ENCODE measurements at places on chromosomes 12 and 14.

DNA sequence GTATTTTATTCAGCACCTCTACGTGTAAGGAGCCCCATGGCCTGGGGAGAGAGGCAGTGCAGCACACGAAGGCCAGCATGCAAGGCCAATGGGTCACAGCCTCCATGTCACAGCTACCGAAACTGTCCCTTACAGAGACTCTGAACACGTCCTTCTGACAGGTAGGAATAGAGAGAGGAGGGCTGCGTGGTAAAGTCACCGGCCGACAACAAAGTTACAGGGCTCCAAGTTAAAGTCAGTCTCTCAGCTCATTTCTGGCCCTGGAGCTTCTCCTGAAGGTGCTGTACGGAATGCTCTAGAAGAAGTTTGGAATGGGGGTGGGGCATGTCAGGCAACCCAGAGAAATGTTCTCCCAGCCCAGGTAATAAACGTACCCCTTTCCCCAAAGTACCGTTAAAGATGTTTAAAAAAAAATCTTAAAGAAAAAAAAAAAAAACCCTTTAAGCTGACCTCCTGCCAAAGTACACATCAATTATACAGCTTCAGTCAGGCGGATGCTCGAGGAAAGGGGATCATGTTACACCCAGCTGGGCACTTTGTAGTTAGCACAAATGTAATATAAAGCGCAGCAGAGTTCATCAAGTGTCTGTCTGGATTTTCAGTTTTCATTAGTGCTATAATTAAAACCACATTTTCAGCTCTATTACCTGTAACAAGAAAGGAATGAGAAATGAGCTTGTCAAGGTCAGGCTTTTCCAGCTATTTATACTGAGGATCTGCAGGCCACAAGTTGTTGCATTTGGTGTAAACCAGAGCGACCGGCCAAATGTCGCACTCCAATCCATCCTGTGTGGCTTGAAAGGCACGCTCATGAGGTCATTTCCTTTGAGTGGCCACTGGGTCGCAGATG is 53.3 kb upstream of the CDKN3 start:
- DNase-seq = no peak

DNA sequence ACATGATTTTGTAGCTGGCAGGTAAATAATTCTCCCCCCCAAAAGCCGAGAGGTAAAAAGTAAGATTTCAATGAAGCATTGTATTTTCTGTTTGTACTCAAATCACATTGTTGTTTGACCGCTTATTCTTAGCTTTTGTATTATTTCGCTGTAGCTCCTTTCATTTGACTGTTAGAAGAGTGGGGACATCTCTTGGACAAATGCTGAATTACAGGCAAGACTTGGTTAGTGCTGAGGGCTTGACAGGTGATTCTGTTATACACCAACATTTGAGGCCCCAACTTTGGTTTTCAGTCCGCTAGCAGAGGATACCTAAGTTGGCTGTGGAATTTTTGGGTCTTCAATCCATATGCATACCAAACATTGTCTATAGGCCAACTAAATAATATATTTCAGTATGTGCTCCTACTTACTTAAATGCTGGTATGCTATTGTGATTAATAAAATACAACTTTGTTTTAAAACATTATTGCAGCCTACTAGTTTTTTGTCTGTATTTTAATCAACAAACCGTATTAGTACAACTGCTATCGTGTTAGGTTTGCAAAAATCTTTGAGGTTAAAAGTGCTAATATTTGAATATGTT is 102.2 kb downstream of the ERC1 start:
- DNase-seq = peak; percentile 24

DNA sequence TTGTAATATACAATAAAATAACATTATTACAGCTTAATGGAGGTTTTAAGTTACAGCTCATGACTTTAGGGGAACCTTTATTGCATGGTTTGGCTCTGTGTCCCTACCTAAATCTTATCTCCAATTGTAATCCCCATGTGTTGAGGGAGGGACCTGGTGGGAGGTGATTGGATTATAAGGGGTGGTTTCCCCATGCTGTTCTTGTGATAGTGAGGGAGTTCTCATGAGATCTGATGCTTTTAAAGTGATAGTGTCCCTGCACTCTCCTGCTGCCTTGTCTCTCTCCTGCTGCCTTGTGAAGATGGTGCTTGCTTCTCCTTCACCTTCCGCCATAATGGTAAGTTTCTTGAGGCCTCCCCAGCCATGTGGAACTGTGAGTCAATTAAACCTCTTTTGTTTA is 132.1 kb upstream of the SYT1 start:
- DNase-seq = no peak

DNA sequence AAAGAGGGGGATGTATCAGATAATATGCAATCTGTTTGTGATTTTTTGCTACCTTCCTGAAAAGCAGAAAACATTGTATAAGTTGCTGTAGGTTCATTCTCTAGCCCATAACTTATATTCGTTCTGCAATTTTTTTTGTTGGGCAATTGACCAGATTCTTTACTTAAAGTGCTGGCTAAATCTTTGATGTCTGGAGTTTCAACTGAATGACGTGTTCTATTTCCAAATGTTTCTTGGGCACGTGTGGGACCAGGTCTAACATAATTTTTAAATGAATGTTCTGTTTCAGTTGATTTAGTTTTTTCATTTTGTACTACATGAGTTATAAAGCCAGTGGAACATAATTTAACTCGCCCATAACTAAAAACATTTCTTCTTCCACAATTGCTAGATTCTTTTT is 3.8 kb downstream of the MLH3 start:
- DNase-seq = no peak

- DNase-seq = no peak
These were observed 65.8 kb downstream of the TSPAN11 start for GRCh38 chr12:30992381-30992780.

DNA sequence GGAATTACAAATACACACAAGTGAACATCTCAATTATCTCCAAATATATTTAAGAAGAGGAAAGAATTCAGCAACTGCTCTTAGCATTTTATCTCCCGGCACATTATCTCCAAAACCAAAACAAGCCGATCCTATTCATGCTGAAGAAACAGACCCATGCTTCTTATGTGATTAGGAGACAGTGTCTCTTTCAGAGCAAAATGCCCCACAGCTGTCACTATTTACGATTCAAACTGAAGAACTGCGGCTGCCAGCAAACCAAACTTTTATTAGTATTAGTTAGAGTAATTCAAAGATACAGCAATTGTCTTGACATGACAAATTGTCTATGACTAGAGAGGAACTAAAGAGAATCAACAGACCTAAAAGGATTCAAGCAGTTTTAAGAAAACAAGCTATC is 79.4 kb downstream of the SETD3 start:
- DNase-seq = no peak

DNA sequence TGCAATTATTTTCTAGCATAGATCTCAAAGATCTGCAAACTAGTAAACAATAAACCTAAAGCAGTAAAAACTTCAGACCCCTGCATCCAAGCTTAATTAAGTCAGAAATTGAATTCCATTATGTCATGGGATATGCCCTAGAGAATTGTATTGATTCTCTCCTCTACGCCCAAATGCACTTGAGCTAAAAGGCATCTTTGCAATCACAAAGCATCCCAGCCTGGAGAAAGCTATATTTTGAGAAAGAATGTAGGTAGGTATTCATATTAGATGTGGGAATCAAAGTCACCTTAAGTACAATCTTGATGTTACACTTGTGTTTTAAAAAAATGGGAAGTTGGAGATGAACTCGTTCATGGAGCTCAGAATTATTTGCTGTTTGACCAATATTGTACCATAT is 386.7 kb downstream of the ADAMTS20 start:
- DNase-seq = no peak

GRCh38 chr14:90903101-90903500 is 86.9 kb upstream of the TTC7B start:
- peak; percentile 66 for DNase-seq

- no peak for DNase-seq
These were observed 288.7 kb upstream of the SFSWAP start for GRCh38 chr12:131422187-131422520.

GRCh38 chr12:73321776-73322175 is 1049.6 kb downstream of the TRHDE start:
- DNase-seq = no peak

DNA sequence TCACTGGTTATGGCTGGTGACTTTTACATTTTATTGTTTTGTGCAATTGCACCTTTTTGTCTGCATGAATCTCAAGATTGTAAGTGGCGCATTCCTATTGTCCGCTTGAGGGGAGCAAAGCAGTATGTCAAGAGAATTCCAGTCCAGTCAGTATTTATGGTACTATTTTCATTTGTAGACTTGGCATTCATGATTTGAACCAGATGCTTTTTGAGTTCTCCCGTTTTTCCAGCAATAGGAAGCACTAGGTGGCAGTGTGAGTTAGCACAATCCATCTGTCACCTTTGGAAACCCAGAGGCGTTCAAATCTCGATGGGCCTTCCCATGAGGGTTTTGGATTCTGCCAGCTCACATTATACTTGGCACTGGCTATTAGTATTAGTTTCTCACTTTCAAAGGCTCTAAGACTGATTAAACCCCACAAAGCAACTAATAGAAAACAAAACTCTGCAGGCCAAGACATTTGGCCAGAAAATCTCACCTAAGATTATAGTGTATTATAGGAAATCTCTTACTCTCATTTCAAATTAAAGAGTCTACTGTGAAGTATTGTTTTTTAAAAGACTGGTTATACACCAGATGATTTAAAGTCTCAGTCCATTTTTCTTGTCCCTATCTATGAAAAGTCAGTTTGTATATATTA is 2.2 kb downstream of the DACT1 start:
- DNase-seq = no peak

GRCh38 chr12:11929714-11930113 is 141.0 kb upstream of the BCL2L14 start:
- no peak for DNase-seq

DNA sequence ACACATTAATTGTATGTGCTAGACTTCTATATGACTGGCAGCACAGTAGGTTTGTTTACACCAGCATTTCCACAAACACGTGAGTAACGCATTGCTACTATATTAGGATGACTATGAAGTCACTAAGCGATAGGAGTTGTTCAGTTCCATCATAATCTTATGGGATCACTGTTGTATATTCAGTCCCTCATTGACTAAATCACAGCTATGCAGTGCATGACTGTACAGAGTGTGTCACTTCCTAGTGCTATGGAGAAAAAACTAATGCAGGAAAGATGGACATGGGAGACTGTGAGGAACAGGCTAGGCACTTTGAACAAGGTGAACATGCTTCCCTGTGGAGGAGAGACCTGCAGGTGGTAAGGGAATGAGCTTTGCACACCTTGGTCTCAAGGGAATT is 259.8 kb downstream of the NUAK1 start:
- no peak for DNase-seq

DNA sequence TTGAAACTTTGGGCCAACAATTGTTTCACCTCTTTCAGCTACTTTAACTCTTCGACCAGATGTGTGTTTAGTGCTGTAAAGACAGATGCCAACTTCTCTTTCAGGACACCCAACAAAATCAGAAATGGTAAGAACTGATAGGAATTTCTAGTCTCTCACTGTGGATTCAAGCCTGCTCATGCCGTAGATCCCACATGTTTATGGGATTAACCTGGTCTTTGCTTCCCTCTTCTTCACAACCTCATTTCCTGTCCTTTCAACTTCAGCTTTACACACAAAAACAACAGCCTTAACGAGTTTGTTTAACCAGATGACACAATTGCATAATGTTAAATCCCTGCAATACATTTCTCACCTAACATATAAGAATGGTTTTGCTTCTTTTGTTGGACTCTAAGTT is 1031.9 kb upstream of the LRFN5 start:
- no peak for DNase-seq

GRCh38 chr12:68815928-68816800 is 8.2 kb downstream of the MDM2 start:
- no peak for DNase-seq

- DNase-seq = no peak
These were observed 60.7 kb downstream of the ZFC3H1 start for GRCh38 chr12:71602761-71603577.

DNA sequence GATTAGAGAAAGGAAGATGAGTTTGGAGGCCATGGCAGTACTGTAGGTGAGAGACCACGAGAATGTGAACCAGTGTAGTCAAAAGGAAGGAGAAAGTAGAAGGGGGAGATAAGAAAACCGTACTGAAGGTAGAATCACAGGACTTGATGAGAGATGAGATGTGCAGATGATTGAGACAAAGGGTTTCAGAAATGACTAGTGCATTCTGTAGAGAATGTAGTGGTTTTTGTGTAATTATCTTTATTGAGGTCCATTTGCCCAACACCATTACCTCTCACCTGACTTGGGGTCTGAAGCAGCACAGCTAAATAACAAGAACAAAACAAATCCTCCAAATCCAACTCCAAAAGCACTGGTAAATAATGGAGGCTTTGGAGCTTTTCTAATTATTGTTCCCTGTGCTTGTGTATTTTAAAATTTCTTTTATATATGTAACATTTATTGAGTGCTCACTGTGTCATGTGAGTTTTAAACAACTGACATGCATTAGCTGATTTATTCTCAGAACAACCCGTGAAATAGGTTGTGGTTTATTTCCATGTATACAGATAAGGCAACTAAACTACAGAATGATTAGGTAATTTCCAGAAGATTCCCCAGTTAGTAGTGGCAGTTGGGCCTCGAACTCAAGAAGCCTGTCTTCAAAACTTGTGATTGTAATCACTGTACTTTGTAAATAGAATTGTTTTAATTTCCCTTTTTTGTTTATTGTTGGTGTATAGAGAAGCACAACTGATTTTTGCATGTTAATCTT is 390.0 kb downstream of the AEBP2 start:
- no peak for DNase-seq

DNA sequence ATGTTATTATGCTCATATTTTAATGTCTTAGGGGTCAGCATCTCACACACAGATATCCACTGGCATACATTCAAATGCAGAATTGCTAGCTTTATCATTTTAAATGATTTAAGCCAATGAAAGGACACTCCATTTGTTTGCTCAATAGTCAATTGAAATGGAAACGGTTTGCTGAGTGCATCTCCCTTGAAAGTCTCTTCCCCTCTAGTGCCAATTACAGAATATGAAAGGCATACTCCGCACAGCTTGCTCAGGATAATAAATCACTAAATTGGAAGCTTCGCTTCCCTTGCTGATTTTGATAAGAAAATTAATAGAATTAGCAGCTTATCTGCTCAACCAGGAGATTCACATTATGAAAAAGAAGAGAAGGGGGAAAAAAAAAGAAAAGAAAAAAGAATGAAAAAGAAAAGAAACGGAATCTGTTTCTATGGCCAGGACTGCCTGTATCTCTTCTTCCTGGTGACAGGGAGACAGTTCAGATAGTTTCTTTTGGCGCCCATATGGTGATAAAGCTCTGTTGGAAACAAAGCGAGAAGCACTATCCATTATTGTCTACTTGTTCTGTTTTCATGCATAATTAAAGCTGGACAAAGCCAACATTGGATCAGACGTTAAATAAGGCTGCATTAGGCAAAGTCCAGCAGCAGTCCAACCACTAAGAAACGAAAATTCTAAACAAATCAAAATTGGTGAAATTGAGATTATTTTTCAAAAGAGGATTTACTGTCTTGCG is 225.0 kb downstream of the GXYLT1 start:
- no peak for DNase-seq

- no peak for DNase-seq
These were observed 198.1 kb downstream of the SLC38A4 start for GRCh38 chr12:46627686-46628085.

- no peak for DNase-seq
These were observed 86.9 kb upstream of the CLEC14A start for GRCh38 chr14:38342803-38343202.

Measured in activated CD4-positive, alpha-beta memory T cell treated with anti-CD3 and anti-CD28 coated beads, Interleukin-2, amount 10 ng/mL, durations not matched to agents 7 days and 5 days (primary cell).